Glutamatergic neuron (in vitro differentiated cells): ENCODE measurements at places on chromosomes 5 and 9. TPM values are rescaled to one million over a fixed set of nuclear protein-coding genes. Genes with fewer than 3 reads are reported as not detected.

PCDHA9 gene
- total RNA-seq = 18.9 TPM

GRCh38 chr9:128008171-128008570 is 27.4 kb upstream of the EEIG1 start:
- DNase-seq = no peak
- H3K4me1 ChIP-seq = peaks cover 6% of the 10 kb centered on the region
- peaks cover 5% of the 10 kb centered on the region for H3K36me3 ChIP-seq
- no peak overlapping the region for H3K4me3 ChIP-seq
- no peaks in the 10 kb centered on the region for H3K27me3 ChIP-seq
- H3K27ac ChIP-seq = no peak overlapping the region

- no peaks in the 10 kb centered on the region for H3K4me1 ChIP-seq
- no peaks in the 10 kb centered on the region for H3K27me3 ChIP-seq
- no peak for DNase-seq
- no peak overlapping the region for H3K27ac ChIP-seq
- no peak overlapping the region for H3K4me3 ChIP-seq
- H3K36me3 ChIP-seq = peaks cover 8% of the 10 kb centered on the region
Measured at GRCh38 chr5:113771483-113771882, 258.0 kb downstream of the YTHDC2 start.

DNA sequence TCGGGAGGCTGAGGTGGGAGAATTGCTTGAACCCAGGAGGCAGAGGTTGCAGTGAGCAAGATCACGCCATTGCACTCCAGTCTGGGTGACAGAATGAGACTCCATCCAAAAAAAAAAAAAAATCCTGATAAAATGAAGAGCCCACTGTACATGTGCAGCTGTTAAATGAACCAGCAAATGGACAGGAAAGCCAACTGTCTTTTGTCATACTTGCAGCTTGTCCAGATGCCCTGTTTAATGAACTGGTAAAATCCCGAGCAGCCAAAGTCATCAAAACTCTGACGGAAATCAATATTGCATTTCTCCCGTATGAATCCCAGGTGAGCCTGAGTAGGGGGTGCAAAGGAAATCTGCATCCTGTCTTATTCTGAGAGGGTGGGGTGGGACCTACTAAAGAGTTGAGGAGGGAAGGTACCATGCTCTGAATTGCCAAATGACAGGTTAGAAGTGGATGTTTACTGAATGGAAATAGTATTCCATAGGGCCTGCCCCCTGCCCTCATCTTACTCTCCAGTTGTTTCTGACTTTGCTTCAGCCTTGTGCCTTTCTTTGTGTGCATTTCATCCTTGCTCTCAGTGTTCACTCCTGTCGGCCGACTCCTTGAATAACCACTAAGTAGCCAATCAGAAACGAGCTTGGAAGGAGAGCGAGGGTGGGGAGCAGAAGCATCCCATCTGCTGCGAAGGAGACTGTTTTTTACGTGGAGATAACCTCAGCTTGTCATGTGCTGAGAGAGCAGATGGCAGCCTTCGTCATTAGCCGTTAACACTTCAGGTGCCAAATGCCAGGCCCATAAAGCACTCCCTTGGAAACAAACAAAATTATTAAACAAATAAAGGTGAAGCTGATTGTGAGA is 45.7 kb upstream of the CFAP157 start:
- peak; percentile 75 for DNase-seq
- peak overlapping the region; percentile 98 for H3K27ac ChIP-seq
- H3K27me3 ChIP-seq = peaks cover 21% of the 10 kb centered on the region
- H3K4me3 ChIP-seq = peak overlapping the region; percentile 76
- H3K36me3 ChIP-seq = peaks cover 8% of the 10 kb centered on the region

- peaks cover 11% of the 10 kb centered on the region for H3K27me3 ChIP-seq
- no peak overlapping the region for H3K4me3 ChIP-seq
- H3K4me1 ChIP-seq = peaks cover 11% of the 10 kb centered on the region
Measured at GRCh38 chr5:6572825-6573380, 59.9 kb downstream of the NSUN2 start.

RAD1 gene
- total RNA-seq = 21.9 TPM

DNA sequence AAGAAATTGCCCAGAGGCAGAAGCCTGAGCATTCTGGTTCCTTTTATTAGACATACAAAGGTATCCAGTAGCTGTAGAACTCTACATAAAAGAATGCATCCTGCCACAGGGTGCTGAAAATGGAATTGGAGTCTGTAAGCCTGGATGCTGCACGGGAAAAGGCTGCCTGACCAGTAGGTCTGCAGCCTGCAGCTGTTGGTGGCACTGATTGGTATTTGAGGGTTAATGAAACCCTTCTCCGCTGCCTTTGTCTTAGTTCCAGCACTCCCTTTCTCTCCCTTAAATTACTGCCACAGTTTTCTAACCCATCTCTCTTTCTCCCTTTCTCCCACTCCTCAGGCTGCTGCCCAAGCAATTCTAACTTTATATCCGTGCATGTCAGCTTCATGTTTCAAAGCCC is 64.7 kb downstream of the BRINP1 start:
- no peaks in the 10 kb centered on the region for H3K27me3 ChIP-seq
- no peak overlapping the region for H3K27ac ChIP-seq
- H3K4me3 ChIP-seq = no peak overlapping the region
- H3K4me1 ChIP-seq = no peaks in the 10 kb centered on the region

GRCh38 chr5:80654054-80654390 is 430 bp upstream of the MSH3 start:
- peak; percentile 22 for DNase-seq
- peak overlapping the region; percentile 82 for H3K4me3 ChIP-seq
- H3K27ac ChIP-seq = no peak overlapping the region
- peaks cover 8% of the 10 kb centered on the region for H3K4me1 ChIP-seq
- H3K36me3 ChIP-seq = no peaks in the 10 kb centered on the region

LCN15 gene
- 1.9 TPM for total RNA-seq

- no peak overlapping the region for H3K27ac ChIP-seq
- H3K4me3 ChIP-seq = no peak overlapping the region
- DNase-seq = no peak
- H3K36me3 ChIP-seq = no peaks in the 10 kb centered on the region
Measured at GRCh38 chr9:120910643-120911042, 16.0 kb downstream of the TRAF1 start.

DNA sequence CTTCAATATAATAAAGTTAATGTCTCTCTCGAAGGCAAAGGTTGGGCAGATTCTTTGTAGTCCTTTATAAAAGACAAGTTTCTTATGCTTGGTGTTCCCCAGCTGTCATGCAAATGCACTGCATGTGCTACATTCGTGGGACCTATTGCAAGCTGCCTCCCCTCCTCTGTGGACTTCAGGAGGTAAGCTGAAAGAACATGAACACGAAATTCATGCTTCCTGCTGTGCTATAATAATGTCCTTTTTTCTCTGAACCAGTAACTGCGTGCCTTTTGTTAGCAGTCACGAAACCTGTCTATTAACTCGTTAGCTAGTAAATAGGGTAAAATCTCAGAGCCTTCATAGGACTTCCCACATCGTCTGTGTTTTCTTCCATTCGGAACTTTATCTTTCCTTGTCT is 363.5 kb downstream of the CDH9 start:
- no peaks in the 10 kb centered on the region for H3K27me3 ChIP-seq
- no peaks in the 10 kb centered on the region for H3K36me3 ChIP-seq
- H3K4me1 ChIP-seq = no peaks in the 10 kb centered on the region
- no peak overlapping the region for H3K27ac ChIP-seq
- no peak overlapping the region for H3K4me3 ChIP-seq
- DNase-seq = no peak

DNA sequence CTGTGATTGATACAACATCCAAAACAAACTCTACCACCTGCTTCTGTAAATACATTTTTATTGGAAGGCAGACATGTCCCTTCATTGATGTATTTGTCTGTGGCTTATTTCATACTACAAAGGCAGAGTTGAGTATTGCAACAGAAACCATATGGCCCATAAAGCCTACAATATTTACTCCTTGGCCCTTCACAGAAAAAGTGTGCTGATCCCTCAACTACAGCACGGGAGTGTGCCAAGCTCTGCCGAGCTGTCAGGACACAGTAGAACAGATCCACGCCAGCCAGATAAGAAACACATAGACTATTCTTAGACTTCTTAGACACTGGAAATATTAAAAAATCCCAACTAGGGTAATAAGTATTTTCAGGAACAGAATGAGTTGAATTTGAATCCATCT is 13.2 kb downstream of the TICAM2 start:
- H3K36me3 ChIP-seq = no peaks in the 10 kb centered on the region
- no peaks in the 10 kb centered on the region for H3K4me1 ChIP-seq
- no peak for DNase-seq
- H3K27me3 ChIP-seq = no peaks in the 10 kb centered on the region
- H3K4me3 ChIP-seq = no peak overlapping the region
- no peak overlapping the region for H3K27ac ChIP-seq

- H3K4me1 ChIP-seq = no peaks in the 10 kb centered on the region
- H3K4me3 ChIP-seq = no peak within 1 kb of the TSS
- peaks cover 3% of the 10 kb centered on the region for H3K27me3 ChIP-seq
- no peak within 1 kb of the TSS for H3K27ac ChIP-seq
- no peak for DNase-seq
Measured at GRCh38 chr9:27524236-27524635, at the start of gene IFNK. Gene IFNK (plus strand): TSS chr9:27524290. CDS start chr9:27524337, 47 bp downstream.

GRCh38 chr5:173581408-173582215 is 34.8 kb downstream of the BOD1 start:
- peaks cover 14% of the 10 kb centered on the region for H3K36me3 ChIP-seq
- peak overlapping the region; percentile 92 for H3K27ac ChIP-seq
- peaks cover 21% of the 10 kb centered on the region for H3K4me1 ChIP-seq
- peak overlapping the region; percentile 35 for H3K4me3 ChIP-seq

GRCh38 chr5:175464074-175464941 is 14.1 kb upstream of the SFXN1 start:
- H3K27ac ChIP-seq = no peak overlapping the region
- H3K4me1 ChIP-seq = no peaks in the 10 kb centered on the region
- H3K36me3 ChIP-seq = no peaks in the 10 kb centered on the region
- DNase-seq = peak; percentile 78
- H3K4me3 ChIP-seq = no peak overlapping the region

GRCh38 chr5:169300468-169301385 is at the start of gene SLIT3:
Gene SLIT3 (minus strand): TSS chr5:169301139. CDS start chr5:169300709, 430 bp downstream.
- peaks cover 16% of the 10 kb centered on the region for H3K27me3 ChIP-seq
- no peaks in the 10 kb centered on the region for H3K36me3 ChIP-seq
- H3K4me1 ChIP-seq = peaks cover 8% of the 10 kb centered on the region
- peak within 1 kb of the TSS; percentile 82 for H3K4me3 ChIP-seq

RBM18 gene
- total RNA-seq = 27.3 TPM

- peaks cover 16% of the 10 kb centered on the region for H3K27me3 ChIP-seq
- H3K4me1 ChIP-seq = peaks cover 4% of the 10 kb centered on the region
- H3K4me3 ChIP-seq = peak overlapping the region; percentile 93
- no peaks in the 10 kb centered on the region for H3K36me3 ChIP-seq
- no peak for DNase-seq
Measured at GRCh38 chr9:129640871-129641749, 841 bp downstream of the ASB6 start.

GRCh38 chr9:135864447-135865049 is 42.8 kb downstream of the CAMSAP1 start:
- no peak overlapping the region for H3K4me3 ChIP-seq
- H3K27ac ChIP-seq = peak overlapping the region; percentile 59
- H3K27me3 ChIP-seq = peaks cover 2% of the 10 kb centered on the region
- H3K4me1 ChIP-seq = peaks cover 34% of the 10 kb centered on the region
- DNase-seq = peak; percentile 87

TRPM3 gene
- total RNA-seq = 3.3 TPM

DNA sequence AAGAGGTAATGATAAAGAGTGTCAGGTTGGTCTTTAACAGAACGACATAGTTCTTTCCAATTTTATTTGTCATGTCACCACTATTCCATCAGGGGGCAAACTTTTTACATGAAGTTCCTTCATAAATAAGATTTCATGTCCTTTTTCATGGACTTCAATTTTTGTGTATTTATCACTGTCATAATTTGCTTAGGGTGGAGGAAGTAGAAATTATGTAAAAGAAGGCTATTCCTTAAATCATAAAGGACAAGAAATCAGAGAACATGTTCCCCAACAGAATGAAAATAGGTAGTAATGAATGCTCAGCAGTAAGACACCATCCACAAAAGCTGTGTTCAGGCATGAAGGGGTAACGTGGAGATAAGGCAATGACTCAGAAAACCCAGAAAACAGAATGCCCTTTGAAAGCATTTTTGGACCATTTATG is 72.7 kb downstream of the ZFAND5 start:
- no peak overlapping the region for H3K4me3 ChIP-seq
- no peaks in the 10 kb centered on the region for H3K4me1 ChIP-seq
- H3K27me3 ChIP-seq = peaks cover 3% of the 10 kb centered on the region
- H3K36me3 ChIP-seq = peaks cover 15% of the 10 kb centered on the region

GRCh38 chr9:13432904-13433303 is 153.4 kb upstream of the MPDZ start:
- no peak overlapping the region for H3K27ac ChIP-seq
- H3K36me3 ChIP-seq = no peaks in the 10 kb centered on the region
- peaks cover 18% of the 10 kb centered on the region for H3K4me1 ChIP-seq

SV2C gene
- total RNA-seq = 17.8 TPM

- no peak overlapping the region for H3K4me3 ChIP-seq
- H3K36me3 ChIP-seq = peaks cover 8% of the 10 kb centered on the region
Measured at GRCh38 chr5:2253040-2253975, 370.6 kb upstream of the IRX4 start.

IL13 gene
- not detected for total RNA-seq

SAXO1 gene
- 0.37 TPM for total RNA-seq

- peak within 1 kb of the TSS; percentile 77 for H3K4me3 ChIP-seq
- H3K4me1 ChIP-seq = peaks cover 3% of the 10 kb centered on the region
- H3K27ac ChIP-seq = peak within 1 kb of the TSS; percentile 52
- DNase-seq = peak; percentile 67
- peaks cover 6% of the 10 kb centered on the region for H3K36me3 ChIP-seq
Measured at GRCh38 chr5:139795074-139796001, at the start of gene PSD2. Gene PSD2 (plus strand): TSS chr5:139795808. CDS start chr5:139809441, 13,633 bp downstream.

HRH2 gene
- not detected for total RNA-seq

NRARP gene
- total RNA-seq = 15.2 TPM

DNA sequence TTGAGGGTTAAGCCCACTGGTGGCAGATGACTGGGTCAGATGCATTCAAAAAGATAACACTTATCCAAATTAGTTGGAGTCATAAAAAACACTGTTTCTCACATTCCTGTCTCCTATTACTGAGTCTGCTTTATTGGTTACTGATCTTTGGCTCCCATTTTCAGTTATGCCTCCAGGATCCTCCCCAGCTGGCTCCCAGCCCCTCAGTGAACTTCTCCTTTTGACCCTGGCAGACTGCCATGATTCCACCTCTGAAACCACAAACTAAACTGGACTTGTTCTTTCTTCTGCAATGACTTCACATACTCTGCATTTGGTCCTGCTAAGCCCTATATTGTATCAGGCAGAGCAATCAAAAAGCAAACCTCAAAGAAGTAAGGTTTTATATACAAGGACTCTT is 860.8 kb upstream of the DMAC1 start:
- peak overlapping the region; percentile 2 for H3K27ac ChIP-seq
- peaks cover 26% of the 10 kb centered on the region for H3K4me1 ChIP-seq
- no peak overlapping the region for H3K4me3 ChIP-seq
